Hair follicular keratinocyte (primary cell): ENCODE measurements at places on chromosomes 5 and 9. TPM values are rescaled to one million over a fixed set of nuclear protein-coding genes. Genes with fewer than 3 reads are reported as not detected.

C9 gene
- total RNA-seq: 0.08 TPM in 1 of 2 replicates, not detected in the other

ANXA2R gene
- 0.15 and 0.31 TPM in 2 replicates for total RNA-seq

ZNF608 gene
- 0.95 and 3.5 TPM in 2 replicates for total RNA-seq

GLRA1 gene
- not detected in 2 replicates for total RNA-seq

PAM gene
- 60.6 and 86.3 TPM in 2 replicates for total RNA-seq

WDR38 gene
- not detected in 2 replicates for total RNA-seq

FYB1 gene
- total RNA-seq: 0.08 and 0.80 TPM in 2 replicates

MATR3 gene
- total RNA-seq: 130 and 151 TPM in 2 replicates

NXNL2 gene
- 0.08 and 0.23 TPM in 2 replicates for total RNA-seq

RNF44 gene
- 8.2 and 11.6 TPM in 2 replicates for total RNA-seq
